ENCODE measurements at places on chromosomes 4 and X.

- no peak for DNase-seq
Observed at GRCh38 chr4:105067946-105068345, 78.7 kb upstream of the TET2 start.

DNA sequence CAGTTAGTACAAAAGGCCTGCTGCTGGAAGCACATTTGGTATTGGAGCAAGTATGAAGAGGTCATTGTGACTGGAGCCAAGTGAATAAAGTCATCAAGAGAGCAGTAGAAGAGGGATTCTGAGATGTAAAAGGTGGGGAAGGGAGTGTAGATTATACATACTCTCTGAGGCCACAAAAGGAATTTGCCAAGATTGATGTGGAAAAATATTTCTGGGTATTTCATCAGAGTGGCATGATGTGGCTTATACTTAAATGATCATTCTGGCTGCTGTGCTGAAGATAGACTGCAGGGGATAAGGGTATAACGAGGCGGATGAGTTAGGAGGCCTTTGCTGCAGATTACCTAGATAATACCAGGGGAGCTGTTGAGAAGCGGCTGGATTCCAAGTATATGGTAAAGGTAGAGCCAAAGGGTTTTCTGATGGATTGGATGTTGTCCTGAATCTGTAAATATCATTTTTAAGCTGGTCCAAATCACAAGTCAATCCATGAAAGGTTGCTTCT, 231.8 kb upstream of the AGA start:
- DNase-seq: no peak

GRCh38 chrX:1493877-1494510, 41.3 kb upstream of the ASMTL start:
- DNase-seq: no peak

- DNase-seq: no peak
Observed at GRCh38 chrX:133290076-133290475, 71.9 kb upstream of the TFDP3 start.

GRCh38 chr4:135824759-135825296, 1623.2 kb upstream of the PABPC4L start:
- no peak for DNase-seq

DNA sequence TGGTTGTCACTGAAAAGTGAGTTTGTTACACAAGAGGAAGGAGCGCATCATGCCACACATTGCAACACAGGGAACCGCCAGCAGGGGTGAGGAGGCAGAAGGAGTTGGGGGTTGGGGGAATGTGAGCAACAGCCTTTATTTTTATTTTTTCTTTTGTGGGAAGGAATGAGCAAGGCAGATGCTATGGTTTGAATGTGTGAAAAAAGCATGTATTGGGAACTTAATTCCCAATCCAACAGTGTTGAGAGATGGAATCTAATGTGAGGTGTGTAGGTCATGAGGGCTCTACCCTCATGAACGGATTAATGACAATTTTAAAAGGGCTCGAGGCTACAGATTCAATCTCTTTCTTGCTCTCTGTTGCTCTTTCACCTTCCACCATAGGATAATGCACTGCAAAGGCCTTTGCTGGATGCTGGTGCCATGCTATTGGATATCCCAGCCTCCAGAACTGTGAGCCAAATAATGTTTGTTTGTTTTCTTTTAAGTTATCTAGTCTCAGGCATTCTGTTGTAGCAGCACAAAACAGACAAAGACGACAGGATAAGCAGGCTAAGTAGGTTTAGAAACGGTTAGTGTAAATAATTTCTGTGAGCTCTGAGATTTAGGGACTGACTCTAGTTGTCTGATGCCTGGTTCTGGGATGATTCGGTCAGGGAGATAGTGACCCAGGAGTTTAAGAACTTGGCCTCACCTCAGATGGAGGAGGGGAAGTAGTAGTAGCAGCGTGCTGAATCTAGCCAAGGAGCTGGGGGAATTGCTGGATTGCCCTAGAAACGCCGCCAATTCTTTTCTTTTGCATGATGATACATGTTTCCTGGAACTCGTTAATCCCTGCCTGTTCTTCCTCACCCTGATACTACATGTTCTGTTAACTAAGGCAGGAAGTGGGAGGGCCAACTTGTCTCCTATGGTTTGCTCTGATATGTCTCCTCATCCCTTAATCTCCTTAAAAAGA, 156.6 kb upstream of the CTSO start:
- DNase-seq: no peak

DNA sequence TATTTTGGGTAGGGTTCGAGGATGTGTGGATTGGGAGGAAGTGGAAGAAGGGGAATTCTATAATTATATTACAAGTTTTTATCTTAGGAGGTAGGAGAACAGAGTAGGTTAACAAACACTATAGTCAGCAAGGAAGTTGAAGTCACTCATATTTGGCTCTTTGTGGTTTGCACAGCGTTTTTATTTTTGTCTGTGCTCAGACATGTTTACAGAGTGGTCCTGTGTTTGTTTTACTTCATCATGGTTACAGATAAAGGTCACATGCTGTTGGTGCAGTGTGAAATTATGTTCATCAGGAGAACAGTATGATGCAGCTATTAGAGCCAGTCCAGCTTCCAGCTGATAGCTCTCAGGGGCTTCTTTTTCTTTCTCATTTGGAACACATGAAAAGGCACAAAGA, 299.9 kb upstream of the SFRP2 start:
- DNase-seq: no peak

DNA sequence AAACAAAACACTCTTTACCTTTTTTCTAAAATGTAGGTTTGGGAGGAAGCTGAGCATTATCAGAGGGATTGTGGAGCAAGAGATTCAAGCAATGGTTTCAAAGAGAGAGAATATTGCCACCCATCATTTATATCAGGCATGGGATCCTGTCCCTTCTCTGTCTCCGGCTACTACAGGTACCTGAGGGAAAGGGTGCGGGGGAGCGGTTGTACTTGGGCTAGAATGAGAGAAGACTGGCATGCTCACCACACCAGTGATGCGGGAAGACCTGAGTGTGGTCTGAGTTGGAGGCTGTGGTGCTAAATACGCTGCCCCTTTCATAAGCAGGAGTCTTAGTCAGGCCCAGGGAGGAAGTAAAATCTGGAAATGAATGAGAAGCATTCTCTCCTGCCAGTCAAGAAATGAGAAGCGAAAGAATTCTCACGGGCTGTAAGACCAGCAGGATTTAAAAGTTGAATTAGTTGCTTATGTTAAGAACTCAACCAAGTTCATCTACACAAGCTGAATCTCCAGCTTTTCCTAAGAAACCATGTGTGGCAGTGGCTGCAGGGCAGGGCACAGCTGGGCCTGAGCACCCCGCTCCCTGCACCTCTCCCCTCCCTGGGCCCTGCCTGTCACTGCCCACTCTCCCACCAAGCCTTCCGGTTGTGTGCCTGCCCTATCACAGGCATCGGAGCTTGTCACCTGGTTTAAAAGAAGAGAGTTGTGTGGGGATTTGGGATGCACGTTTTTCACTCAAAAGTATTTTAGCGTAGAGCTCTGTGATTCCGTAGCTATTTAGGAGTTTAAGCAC, 24.8 kb upstream of the MSANTD1 start:
- no peak for DNase-seq

- no peak for DNase-seq
Observed at GRCh38 chr4:15043226-15043625, 40.9 kb downstream of the CPEB2 start.

DNA sequence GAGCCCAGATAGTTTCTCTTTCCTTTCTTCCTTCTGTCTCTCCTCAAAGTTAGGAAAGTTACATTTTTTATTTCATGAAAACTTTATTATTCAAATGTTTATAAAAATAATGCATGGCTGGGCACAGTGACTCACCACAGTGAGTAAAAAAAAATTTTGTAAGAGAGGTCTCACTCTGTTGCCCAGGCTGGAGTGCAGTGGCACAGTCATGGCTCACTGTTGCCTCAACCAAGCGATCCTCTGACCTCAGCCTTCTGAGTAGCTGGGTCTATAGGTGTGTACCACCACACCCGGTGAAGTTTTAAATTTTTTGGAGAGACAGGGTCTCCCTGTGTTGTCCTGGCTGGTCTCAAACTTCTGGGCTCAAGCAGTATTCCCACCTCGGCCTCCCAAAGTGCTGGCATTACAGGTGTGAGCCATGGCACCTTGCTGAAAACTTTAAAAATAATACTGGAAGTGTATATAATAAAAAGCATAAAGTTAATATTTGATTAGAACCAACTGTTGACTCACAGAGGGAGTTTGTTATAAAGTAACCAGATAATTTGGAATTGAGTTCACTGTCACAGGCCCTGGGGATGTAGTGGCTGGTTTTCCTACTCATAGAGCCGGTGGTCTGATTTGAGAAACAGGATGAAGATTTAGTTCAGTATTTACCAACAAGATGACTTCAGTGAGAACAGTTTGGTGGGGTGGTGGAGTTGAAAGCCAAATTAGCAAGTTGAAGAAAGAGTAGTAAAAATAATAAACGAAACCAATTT, 18.0 kb downstream of the CMC4 start:
- DNase-seq: no peak

- DNase-seq: no peak
Observed at GRCh38 chrX:47802589-47802988, 34.1 kb upstream of the ZNF81 start.

DNA sequence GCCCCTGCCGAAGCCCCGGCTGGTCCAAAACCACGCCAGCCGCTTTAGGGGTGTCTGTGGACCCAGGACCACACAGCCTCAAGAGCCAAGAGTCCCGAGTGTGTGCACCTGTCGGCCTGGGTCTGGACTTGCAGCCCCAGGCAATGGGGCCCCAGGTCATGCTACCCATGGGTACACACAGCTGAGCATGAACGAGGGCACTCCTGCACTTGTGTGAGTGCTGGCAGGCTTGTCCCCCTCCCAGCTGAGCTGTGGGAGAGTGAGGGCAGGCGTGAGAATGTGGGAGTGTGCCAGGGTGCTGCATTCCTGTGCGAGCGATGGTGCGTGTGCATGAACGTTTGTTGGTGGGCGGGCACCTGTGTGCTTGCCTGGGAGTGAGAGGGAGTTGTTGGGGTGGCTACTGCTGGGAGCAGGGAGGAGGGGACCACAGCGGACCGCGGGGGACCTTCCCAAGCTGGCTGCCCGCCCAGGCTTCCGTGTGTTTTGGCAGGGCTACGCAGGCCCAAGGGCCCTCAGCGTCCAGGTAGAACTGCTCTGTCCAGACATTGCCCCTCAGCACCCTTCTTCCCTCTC, 30.8 kb downstream of the BLOC1S4 start:
- no peak for DNase-seq

- DNase-seq: no peak
Observed at GRCh38 chr4:143399113-143399949, 62.7 kb downstream of the GAB1 start.

- DNase-seq: no peak
Observed at GRCh38 chr4:89674876-89675459, 162.0 kb downstream of the SNCA start.

DNA sequence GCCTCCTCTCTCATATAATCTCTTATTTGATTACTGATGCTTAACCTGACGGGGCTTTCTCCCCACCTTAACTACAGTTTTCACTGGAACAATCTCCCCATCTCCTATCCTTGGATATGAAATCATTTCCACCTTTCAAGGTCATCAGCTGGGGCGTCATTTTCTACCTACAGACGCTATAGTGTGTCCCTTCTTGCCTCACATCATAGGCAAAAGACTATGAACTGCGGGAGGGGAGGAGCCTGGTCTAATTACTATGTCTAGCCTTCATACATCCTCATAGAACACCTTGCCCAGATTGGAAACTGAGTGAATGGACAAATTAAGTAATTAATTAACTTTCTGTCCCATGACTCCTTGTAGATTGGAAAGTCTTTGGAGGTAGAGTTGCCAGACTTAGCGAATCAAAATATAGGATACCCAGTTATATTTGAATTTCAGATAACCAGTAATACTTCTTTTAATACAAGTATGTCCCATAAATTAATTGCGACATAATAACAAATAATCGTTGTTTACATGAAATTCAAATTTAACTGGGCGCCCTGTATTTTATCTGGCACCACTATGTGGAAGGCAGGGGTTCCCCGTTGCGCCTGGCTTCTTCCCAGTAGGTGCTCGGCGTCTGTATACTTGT, 752 bp upstream of the ATP6AP2 start:
- DNase-seq: no peak

DNA sequence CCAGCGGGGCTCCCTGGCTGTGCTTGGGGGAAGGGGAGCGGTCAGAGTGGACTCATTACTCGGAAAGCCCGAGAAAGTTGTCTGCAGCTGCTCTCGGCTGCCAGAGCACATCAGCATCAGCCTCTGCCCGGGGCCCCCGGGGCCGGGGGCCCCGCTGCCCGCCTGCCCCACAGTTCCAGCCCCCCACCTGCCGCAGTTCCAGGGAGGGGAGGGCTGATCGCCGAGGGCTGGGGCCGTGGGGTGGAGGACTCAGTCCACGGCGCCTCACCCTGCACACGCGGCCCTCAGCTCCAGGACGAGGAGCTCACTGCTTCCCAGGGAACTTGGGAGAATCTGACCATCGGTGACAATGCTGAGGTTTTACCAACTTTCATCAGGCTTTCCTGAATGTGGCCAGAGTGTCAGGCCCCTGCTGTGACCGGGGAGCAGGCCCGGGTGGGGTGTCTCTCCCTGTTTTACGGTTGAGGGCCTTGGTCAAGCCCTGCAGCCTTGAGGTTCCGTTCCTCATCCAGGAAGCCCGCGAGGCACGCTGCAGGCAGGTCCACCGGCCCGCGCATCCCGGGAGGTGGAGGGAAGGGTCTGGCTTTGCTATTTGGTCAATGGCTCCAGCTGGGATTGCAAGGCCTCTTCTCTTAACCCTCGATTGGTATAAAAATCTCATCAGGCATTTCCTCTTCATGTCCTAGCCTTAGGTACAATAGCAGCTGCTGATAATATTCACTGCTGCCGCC, 57.2 kb downstream of the CPZ start:
- no peak for DNase-seq

DNA sequence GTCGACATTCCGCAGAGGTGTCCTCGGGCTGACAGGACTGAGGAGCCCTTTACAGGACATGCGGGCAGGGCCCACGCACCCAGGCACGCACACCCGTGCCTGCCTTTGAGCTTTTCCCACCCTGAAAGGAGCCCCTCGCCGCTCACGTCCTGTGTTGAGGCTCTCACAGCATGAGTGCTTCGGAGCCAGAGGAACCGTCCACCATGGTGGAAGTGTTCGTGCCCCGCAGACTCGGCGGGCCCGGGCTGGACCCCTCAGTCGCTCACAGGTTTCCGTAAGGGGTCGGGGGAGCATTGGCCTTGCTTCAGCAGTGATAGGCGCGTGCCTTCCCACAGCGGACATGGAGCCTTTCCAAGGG, 36.9 kb downstream of the PIGG start:
- no peak for DNase-seq

GRCh38 chr4:99817309-99817890, 773 bp downstream of the DAPP1 start:
- DNase-seq: no peak

DNA sequence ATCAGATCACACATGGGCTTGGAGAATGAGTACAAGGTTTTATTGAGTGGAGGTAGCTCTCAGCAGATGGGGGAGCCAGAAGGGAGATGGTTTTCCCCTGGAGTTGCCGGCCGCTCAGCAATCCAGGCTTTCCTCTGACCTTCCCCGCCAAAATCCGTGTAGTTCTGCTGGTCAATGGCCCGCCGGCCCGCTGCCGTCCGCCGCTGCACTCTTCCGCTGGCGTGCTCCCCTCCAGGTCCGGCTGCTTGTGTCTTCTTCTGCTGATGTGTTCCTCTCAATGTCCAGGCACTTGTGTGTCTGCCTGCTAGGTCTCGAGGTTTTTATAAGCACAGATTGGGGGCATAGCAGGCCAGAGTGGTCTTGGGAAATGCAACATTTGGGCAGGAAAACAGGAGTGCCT, 14.4 kb upstream of the MXRA5 start:
- DNase-seq: no peak

GRCh38 chrX:31181377-31182000, 109.6 kb upstream of the FTHL17 start:
- DNase-seq: no peak

GRCh38 chr4:3372264-3372932, 69.4 kb upstream of the HGFAC start:
- DNase-seq: no peak

All from stimulated activated CD4-positive, alpha-beta T cell treated with anti-CD3 and anti-CD28 coated beads, Interleukin-4, amount 100 ng/mL, for 1 hour (primary cell).